Stimulated activated effector memory CD8-positive, alpha-beta T cell treated with anti-CD3 and anti-CD28 coated beads, Interleukin-12 subunit alpha, Interleukin-12 subunit beta, amount 100 ng/mL, for 72 hours (primary cell): ENCODE measurements at places on chromosomes 1 and 21.

GRCh38 chr1:10755970-10756521, 40.4 kb downstream of the CASZ1 start:
- DNase-seq: no peak

DNA sequence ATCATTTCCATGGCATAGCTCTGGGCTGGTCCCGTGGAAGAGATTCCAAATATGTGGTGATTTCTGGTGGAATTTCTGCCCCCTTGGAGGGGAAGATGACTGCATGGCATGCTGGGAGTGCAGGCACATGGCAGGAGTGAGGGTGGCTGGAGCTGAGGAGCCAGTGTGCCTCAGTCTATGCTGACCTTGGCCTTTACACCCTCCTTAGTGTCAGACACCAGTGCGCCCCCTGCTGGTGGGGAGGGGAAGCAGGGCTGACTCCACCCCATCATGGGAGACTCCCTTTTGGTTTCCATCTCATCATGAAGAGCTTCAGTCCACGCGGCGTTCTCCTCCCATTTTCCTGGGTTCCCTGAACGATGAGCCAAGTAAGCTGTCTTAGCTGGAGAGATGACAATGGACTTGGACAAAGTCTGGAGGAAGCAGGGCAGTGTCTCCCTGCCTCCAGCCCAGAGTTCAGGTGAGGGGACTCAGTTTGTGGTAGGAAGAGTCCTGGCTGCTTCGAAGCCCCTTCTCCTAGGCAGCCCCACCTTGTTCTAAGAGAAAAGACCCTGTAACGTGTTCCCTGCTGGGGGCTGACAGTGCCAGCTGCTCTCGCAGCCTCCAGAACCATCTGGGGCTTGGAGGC, 10.3 kb downstream of the ALX3 start:
- DNase-seq: peak; percentile 88

GRCh38 chr1:157090196-157090647, 9.4 kb downstream of the ETV3L start:
- peak; percentile 93 for DNase-seq

DNA sequence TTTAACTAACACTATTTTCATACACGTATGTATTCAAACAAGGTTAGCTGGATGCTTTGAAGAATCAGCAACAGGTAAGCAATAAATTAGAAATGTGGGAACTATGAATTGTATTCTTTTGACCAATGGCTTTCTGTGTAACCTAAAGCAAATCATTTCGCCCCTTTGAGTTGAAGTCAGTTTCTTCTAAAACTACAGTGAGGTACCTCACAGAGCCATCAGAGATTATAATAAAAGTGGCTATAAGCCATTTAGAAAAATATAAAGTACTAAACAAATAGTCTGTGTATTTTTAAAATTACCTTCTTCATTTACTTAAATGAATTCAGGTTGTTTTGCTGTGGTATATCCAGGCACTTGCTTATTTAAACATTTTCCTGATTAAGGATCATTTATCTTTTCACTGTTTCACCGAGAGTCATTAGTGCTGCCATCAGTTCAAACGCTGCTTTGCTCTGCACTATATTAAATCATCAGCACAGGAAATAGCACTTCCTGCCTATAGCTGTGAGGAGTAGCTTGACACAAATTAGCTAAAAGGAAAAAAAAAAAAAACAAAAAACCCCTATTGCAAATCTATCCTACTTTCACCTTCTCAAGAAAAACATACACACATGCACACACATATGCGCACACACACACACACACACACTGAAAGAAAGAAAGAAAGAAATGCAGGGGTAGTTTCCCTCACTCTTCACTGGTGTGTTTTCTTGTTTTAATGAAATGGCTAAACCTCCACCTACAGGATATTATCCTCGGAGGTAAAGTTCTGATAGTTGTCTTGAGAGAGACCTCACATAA, 39.8 kb upstream of the C1orf105 start:
- no peak for DNase-seq

- no peak for DNase-seq
These were observed 323.9 kb downstream of the DISC1 start for GRCh38 chr1:231950331-231951128.

- DNase-seq: peak; percentile 9
These were observed at the start of gene PHLDA3 for GRCh38 chr1:201468844-201469644. Gene PHLDA3, minus strand, starts transcription at chr1:201469188. Its CDS starts 402 bp downstream, at chr1:201468786.

DNA sequence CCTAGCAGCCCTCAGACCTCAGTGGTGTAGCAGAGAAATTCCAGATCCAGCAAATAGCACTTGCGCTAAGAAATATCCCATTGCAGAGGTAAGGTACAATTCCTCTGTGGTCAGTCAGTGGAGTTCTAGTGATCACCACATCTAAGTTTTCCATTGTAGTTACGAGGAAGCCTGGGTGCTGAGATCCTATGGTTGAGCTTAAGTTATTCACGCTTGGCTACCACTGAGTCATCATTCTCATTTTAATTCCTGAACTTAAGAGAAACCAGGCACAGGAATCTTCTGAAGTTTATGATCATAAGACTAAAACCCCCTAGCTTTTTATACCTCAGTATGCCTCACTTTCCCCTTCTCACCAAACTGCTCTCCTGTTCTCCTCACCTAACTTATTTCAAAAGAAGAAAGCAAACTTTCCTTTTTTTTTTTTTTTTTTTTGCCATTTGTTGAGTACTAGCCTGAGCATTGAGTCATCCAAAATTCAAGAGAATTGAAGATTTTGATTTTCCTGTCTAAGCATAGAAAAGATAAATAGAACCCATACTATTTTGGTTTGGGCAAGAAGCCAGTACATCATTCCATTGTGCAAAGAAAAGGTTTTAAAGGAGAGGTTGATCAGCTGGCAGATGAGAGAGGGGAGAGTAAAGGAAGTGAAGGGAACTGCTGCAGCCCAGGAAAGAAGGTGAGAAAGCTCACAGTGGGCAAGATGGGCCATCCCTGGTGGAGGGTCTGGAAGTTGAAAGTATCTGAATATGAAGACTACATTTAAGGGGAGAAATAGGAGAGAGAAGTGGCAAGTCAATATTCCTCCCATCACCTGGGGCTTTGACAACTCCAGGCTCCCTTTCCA, 39.9 kb downstream of the SERBP1 start:
- DNase-seq: no peak

DNA sequence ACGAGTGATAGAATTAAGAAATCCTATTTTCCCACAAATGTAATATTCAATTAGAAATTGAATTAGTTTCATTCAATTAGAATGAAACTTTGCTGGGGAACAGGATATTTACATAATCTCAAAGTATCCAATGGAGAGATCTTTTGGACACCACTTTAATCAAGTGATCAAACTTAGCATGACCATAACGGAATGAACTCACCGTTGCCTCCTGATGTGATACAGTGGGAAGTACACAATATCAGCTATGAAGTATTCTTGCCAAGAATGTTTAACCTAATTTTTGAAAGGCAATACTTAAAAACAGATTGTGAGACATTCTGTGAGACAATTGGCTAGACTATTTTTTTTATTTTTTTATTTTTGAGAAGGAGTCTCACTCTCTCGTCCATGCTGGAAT, 16.6 kb downstream of the CDKN2C start:
- no peak for DNase-seq

DNA sequence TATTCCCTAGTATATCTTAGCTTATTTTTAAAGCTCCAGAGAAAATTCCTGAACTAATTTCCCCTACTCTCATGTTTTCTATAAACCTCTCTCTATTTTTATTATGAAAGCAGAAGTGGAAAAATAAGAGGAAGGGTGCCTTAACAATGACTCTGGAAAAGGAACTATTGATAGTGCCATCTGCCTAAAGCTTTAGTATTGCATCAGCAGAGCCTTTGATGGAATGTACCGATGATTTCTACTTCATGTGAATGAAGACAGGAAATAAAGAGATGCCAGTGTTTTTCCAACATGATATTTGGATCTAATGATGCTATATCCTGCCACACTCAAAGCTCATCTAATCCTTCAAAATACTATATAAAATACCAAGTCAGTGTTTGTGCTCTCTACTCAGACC, 35.1 kb downstream of the TNFSF18 start:
- no peak for DNase-seq

DNA sequence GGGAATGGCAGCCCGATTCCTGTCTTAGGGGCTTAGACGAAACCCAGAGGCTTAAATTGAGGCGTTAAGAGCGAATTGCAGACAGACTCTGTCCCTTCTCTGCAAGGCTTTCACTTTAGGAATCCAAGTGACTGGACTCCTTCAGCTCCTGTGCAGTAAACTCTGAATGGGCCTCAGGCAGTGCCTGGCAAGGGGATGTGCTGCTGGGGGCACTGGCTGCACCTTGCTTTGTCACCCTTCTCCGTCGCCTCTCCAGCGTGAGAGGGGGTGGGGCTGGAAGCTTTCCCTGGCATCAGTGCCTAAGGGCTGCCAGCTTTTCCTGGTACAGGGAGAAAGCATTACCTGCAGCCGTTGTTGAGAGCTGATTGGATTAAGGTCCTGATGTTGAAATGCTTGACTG, 39.9 kb upstream of the NFASC start:
- DNase-seq: no peak

- DNase-seq: no peak
These were observed 664.1 kb upstream of the CAMK1G start for GRCh38 chr1:208919371-208919770.

DNA sequence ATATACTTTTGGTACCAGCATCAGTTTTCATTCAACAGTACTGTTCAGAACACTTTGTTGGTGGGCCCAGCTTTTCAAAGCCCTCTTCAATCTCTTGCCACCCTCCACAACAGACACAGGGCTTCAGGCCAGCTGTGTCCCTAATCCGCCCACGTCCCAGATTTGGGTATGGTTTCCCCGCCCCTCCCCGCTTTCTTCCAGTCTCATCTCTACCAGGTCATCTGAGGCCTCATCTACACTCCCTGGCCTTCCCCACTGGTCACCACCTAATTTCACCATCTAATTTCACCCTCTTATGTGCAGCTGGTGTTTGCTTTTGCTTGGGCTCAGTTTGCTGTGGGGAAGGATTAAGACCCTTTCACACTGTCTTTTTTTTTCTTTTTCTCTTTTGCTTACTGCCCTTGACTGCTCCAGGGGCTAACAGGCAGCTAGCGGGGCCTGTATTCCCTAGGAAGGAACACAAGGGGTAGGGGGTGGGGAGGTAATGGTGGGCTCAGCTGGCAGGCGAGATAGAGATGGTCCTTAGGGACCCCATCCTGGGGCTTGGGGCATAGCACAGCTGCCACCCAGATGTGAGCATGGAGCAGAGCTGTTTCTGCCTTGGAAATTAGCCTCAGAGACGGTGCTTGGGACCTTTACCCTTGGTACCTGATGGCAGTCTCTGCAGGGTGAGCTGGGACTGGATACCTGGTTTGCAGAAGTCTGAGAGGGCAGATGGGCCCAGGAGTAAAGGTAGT, 3.8 kb upstream of the EPB41 start:
- DNase-seq: no peak

GRCh38 chr1:151145304-151146071, 943 bp downstream of the SEMA6C start:
- DNase-seq: no peak

GRCh38 chr1:205610036-205610435, 21.8 kb downstream of the ELK4 start:
- no peak for DNase-seq

DNA sequence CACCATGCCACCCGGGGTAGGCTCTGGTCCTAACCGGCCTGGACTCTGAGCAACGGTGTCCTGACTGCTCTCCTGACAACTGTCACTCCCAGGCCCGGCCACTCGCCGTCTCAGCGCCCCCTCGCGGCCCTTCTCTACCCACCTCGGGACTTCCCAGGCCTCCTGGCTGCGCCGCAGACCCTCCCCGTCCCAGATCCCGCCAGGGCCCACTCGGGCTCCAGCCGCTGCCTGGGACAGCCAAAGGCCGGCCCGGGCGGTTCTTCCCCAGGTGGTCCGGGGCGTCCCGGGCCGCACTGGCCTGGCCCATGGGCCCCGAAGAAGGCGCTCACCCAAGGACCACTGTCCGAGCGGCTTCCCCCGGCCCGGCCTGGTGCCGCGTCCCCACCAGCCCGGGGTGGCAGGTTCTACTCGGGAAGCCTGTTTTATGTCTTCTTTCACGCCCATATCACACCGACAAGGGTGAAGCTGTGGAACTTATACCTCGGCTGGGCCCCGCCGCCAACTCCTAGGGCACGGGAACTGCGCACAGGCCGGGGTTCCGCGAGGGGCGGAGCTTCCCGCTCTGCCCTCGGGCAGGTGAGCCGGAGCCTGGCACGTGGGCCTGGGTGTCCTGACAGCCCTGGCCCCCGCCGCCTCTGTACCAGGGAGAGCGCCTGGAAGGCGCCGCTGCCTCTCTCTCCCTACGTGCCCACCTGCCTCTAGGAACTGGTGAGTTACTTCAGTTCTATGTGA, 138.3 kb downstream of the TTLL7 start:
- peak; percentile 50 for DNase-seq

- no peak for DNase-seq
These were observed 18.8 kb downstream of the SLX9 start for GRCh38 chr21:44958471-44959191.

DNA sequence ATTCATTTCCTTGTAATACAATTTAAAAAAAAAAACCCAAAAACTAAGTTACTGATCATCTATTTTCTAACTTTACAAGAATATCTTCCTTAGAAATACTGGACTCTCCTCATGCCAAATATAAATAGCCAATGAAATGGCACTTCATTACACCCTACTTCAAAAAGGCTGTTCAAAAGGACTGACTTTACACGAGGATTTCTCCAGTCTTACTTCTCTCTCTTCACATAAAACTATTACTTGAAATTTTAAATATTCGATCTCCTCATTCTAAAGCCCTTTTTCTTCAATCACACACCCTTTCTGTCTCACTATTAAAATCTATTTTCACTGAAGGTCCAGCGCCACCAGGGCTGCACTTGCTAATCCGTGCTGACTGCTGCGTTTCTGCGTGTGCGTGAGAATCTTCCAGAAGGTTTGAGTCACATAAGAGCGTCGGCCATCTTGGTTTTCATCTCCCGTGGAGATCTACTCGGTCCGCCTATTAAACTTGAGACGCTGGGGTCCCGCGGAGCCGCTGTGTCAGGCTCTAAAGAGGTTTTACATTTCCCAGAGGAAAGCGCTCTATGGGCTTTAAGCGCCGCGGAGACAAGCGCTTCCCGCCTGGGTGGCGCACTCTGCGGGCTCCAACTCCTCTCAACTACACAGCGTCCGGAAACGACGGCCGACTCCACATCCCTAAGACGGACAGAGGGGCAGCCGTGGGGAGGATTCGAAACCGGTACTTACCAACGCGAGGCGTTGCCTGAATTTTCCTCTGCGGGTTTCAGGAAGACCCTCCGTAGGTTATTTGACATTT, 631 bp downstream of the LRIF1 start:
- DNase-seq: peak; percentile 87

DNA sequence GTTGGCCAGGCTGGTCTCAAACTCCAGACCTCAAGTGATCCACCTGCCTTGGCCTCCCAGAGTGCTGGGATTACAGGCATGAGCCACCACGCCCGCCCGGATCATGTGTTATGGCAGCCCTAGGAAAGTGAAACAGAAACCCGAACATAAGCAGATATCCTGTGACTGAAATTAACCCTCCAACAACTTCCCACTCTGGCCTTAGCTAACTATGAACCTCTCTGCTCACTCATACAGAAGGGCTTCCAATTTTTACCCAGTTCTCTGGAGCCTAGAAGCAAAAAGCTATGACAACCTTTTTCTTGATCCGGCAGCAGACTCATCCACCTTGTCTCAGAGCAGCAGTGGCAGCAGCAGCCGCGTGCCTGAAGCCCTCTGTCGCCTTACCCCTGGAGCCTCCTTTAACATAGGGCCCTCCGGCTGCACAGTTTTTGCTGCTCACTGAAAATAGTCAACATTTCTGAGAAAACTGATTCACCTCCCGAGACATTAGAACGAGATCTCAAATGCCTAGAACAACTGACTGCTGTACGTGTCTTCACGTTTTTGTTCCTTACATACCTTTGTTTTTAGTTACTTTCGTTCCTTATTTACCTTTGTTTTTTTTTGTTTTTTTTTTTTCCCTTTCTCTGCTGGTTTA, 9.3 kb downstream of the CBR1 start:
- no peak for DNase-seq
